ENCODE measurements at places on chromosomes 13 and 19. TPM values are rescaled to one million over a fixed set of nuclear protein-coding genes. Genes with fewer than 3 reads are reported as not detected.

Gene LSM14A
- total RNA-seq = 189 TPM

Gene NLRP5
- total RNA-seq = not detected

Gene PGLYRP1
- total RNA-seq = not detected

Gene BORA
- total RNA-seq = 30.6 TPM

Gene S1PR5
- total RNA-seq = not detected

Gene ZNF571
- 2.6 TPM for total RNA-seq

Gene SYCN
- total RNA-seq = not detected

Gene APOE
- total RNA-seq = 1.1 TPM

Gene MYBPC2
- total RNA-seq = 22.2 TPM

Gene KLK14
- 0.89 TPM for total RNA-seq

GRCh38 chr13:107079423-107080049 is 511.6 kb upstream of the ARGLU1 start:
- DNase-seq = peak; percentile 20

- DNase-seq = peak; percentile 66
Measured at GRCh38 chr19:41641879-41642485, 15.1 kb upstream of the CEACAM4 start.

DNA sequence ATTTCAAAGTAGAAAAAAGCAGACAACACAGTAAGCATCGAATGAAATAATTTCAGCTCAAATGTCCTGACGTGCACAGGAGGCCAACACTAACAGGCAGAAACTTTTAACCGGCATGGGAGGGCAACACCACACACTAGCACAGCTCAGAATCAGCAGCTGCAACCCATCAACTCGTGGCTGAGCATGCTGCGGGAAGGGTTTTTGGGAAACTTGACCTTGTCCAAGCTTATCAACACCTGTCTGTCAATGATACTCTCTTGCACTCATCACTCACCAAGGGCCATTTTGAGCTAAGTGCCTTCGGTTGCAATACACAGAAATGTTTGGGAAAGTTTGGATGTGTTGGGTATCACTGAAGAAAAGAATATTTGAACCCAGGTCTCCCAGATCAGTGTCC is 483.7 kb downstream of the TSHZ3 start:
- no peak for DNase-seq

DNA sequence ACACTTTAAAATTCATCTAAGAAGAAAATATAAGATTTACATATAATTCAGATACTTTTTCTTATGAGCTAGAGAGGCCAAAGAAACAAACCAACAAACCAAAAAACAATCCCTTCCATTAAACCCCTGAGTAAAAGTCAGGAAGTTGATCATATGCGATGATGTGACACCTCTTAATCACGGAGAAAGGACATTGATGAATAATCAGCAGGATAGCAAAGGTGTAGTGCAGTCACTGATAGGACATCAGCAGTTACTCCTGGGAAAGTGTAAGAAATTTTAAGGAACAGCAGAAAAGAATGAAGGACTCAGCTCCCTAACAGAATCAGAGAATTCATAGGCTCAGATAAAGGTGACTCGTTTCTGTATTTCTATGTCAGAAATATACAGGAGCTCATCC is 202.4 kb upstream of the EDNRB start:
- no peak for DNase-seq

DNA sequence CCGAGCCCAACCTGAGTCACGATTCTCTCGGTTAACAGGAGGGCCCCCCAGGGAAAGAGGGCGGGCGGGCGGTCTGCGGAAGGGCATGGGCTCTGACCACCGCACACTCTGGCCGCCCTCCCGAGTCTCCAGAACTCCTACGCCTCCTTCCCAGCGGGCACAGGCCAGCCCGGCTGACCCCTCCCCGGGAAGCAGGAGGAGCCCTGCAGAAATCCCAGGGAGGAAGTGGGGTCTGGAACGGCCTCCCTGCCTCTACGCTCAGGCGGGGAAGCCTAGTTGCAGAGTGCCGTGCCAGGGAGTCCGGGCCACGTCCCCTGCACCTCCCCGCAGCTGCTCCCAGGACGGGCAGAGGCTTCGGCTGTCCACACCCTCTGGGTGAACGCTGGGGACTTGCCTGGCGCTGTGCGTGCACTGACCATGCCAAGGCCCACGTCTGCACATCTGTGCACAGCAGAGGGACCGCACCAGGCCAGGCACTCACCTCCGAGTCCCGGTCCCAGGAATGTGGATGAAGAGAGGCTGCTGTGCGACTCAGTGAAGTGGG is 20.8 kb downstream of the TCF3 start:
- no peak for DNase-seq

GRCh38 chr19:42131149-42132029 is 857 bp downstream of the POU2F2 start:
- DNase-seq = peak; percentile 20

DNA sequence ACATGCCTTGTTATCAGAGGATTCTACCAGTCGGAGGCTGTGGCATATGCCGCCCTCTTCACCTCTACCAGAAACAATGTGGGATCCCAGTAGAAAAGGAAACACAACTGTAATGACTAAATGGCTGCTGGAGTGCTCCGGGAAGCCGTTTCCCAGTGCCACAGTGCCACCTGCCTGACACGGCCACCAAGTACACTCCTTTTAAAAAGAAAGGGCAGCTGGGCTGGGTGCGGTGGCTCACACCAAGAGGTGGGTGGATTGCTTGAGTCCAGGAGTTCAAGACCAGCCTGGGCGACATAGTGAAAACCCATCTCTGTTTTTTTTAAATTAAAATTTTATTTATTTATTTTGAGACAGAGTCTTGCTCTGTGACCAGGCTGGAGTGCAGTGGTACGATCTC is 67.3 kb downstream of the TRPM4 start:
- peak; percentile 72 for DNase-seq

DNA sequence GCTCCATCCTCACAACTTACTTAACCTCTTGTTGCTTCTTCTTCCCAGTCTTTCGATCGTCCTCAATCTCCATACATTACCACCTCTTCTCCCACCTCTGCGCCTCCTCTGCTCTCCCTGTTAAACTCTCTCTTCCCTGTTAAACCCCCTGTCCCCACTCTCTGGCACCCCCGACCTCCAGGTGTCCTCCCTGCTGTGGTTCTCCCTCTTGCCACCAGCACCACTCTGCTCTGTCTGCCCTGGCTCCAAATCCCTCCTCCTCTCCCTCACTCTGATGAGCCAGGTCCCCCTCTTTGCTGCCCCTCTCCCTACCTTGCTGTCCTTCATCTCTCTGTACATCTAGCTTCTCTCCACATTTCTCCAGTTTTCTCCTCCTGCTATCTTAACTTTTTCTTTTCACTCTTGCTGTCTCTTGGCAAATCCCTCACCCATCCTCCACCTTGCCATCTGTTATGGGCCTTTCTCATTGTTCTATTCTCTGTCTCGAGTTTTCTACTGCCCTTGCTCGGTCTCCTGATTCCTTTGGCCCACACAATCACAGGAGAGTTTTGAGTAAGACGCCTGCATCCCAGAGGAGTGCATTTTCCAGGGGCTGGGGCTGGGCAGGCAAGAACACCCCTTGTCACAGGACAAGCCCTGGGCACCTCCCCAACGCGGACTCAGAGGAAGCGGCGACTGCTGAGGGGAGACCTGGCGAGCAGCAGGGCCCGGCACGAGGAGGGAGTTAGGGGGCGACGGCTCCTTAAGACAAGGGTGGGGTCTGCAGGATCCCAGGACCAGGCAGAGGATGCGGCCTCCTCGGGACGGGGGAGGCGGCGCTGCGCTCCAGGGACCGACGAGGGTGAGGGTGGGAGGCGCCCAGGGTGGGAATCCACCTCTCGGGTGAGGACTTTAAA is 21.4 kb upstream of the ERVV-1 start:
- no peak for DNase-seq

DNA sequence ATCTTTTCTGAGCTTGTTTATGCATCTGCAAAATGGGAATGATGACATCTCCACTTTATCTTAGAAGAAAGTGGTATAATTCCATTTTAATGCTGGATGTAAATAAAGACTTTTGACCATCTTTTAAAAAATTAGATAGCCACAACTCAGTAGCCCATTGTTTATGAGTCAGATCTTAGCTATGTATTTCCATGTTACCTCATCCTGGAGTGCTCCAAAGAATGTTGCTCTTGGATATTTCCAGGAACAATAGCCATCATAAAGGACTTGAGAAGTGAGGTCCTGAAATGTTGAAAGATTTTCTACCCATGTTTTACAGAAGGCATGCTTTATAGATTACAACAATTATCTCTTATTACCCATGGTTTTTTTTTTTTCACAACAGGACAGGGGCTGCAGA is 229.3 kb upstream of the EDNRB start:
- no peak for DNase-seq

- DNase-seq = no peak
Measured at GRCh38 chr13:98535501-98536354, 41.2 kb downstream of the STK24 start.

DNA sequence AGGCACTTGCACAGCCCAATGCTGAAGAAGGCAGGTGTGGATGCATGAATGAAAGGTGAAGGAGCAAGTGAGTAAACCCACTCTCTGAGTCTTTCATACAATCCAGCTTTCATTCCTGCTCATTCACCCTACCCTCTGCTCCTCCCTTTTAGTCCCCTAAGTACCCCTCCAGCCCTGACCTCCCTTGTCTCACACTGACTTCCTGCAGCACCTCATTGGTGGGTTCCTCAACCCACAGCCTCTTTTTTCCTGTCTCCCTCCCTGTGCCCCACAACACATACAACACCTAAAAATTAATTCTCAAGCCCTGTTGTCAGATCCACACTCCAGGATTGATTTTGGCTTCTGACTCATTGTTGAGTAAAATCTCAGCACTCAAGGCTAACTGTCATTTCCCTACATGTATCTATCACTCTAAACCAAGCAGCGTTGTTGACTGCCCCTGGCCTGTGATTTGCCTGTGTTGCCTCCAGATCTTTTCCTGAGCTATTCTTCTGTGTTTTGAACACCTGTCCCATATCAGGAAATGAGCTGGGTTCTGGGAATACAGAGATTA is 177.3 kb upstream of the SERP2 start:
- DNase-seq = no peak

GRCh38 chr13:71771144-71771543 is 95.9 kb downstream of the DACH1 start:
- no peak for DNase-seq

DNA sequence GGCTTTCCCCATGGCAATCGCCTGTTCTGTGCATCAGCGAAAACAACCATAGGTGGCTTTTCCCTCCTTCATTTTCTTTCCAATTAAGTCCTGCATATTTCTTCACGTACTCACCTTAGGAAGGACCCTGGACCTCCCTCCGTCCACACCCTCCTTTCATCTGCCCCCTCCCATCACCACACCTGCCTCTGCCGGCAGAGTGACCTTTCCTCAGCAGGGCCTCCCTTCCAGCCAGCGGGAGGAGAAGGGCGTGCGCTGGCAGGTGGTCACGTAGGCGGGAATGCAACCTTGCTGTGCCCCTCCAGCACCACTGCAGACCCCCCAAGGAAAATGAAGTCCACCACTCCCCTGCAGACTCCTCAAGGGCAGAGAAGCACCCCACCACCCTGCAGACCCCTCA is 61.1 kb downstream of the GSX1 start:
- DNase-seq = no peak

DNA sequence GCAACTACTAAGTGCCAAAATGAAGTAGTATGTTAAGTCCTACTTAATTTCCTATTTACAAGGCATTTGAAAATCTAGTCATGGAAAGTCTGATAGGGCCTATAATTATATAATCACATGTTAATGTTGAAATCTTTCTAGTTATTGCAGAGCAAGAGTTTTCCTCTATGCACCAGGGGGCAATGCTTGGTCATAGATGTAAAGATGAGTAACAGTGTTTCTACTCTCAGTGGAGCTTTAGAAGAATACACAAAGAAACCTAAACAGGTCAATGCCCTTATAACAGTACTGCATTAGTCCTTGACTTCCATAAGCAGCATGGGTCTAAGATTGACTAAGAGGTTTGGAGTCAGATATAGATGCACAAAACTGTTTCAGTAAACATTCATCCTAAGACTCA is 218.7 kb downstream of the KCTD12 start:
- no peak for DNase-seq

GRCh38 chr13:35995136-35995535 is 136.0 kb downstream of the DCLK1 start:
- DNase-seq = no peak

DNA sequence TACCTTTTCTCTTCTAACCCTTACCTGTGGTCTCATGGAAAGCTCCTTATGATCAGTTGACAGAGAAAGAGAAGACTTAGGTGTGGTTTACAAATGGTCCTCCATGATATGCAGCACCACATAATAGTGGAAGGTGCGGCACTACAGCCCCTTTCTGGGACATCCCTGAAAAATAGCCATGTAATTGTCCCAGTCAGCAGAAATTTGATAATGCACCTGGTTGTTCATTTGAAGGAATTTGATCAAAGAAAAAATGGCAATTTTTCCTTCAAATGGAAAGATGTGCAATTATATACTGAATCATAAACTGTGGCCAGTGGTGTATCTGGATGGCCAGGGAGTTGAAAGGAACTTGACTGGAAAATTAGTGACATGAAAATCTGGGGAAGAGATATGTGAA is 293.6 kb upstream of the PCDH20 start:
- no peak for DNase-seq

DNA sequence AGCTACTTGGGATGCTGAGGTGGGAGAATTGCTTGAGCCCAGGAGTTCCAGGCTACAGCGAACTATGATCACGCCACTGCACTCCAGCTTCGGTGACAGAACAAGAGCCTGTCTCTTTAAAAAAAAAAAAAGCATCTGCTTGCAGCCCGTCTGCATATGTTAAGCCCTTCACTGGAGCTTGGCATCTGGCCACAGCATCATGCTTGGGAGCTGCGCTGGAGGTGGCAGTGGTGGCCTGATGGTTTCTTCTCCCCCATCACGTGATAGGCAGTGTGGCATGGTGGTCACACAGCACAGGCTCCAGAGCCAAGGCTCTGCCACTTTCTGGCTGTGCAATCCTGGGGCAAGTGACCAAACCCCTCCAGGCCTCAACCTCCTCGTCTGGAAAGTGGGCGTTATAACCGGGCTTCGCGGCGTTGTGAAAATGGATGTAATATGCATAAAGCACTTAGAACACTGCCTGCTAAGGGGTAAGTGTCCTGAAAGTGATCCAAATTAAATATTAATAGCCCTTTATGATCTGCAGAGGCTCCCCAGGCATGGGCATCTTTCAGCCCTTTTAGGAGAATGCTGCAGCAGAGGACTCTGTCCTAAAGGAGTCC is 24.4 kb downstream of the MARK4 start:
- no peak for DNase-seq

- DNase-seq = peak; percentile 44
Measured at GRCh38 chr19:38319421-38320258, at the start of gene KCNK6. KCNK6 (plus strand) TSS chr19:38319845; CDS start chr19:38319951, 106 bp downstream.

DNA sequence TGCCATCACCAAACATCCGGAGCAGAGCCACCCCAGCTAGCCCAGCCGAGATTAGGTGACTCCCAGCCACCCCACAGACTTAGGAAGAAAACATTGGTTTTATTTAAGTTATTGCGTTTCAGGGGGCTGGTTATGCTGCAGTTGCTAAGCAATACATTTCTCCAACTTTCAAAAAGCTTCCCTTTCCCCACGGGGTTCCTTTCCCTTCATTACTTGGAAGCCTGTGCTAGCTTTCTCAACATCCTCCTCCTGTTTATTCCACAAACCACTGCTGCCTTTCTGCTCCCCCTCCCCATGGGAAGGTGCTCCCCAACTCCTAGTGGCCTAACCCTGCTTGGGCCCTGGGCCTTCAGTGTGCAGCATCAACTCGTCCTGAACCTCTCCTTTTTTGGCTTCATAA is 52.6 kb downstream of the CDADC1 start:
- DNase-seq = no peak

All from OCI-LY7 (cell line).